ENCODE measurements at places on chromosomes 2 and 18.

GRCh38 chr2:218981390-218981880, 3.5 kb downstream of the FEV start:
- no peak for DNase-seq

DNA sequence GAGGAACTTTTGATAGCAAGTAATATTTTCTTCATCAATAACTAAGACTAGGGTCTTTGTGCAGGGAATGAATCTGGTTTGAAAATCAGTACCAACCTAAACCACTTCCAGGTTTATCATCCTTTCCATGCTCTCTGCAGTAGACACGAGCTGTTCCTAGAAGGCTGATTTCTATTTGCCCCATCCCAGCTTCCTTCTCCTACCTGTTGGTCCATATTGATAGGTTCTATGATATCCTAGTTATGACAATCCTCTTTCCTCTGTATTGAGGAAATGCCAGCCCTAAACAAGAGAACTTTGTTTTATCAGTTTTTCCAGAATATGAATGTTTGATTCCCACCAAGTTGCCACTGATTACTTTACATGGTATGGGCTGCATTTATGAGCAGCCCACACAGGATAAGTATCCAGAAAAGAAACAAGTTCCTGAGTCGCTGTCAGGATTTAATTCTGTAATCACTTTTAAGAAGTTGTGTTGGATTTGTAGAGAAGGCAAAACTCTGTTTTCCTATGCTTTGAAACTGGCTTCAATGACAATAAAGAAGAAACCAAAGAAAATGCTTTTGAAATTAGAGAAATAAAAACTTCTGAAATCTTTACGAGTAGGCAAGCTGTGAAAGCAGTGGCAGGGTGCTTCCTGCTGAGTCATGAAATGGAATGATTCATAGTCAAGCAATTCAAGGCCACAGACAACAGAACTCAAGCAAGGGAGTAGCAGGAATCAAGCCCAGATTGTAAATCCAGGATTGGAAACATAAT, 37.3 kb upstream of the TANK start:
- DNase-seq = no peak

DNA sequence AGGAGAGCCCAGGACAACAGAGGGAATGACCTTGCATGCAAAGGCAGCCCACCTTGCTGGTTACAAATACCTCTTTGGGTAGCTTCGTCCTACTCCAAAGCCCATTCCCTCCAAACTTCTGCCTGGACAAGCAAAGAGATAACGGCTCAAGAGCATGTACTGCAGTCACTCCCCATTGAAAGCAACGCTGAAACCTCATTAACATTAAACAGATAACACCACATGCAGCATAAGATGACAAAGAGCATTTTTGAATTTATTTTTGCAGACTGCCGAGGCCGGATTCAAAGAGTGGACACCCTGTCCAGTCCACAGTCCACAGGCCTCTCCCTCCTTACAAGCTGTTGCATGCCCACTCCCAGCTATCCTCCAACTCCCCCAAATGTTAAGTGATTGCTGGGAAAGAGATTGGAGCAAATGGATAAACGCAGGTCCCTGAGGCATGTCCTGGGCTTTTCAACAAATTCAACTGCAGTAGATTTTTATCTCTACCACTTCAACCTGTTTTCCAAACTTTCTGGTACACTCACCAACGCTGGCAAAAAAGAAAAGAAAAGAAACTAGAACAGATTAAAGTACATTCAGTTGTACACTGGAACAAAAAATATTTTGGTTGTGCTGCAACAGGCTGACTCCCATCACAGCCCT, 40.1 kb downstream of the MREG start:
- DNase-seq = no peak

DNA sequence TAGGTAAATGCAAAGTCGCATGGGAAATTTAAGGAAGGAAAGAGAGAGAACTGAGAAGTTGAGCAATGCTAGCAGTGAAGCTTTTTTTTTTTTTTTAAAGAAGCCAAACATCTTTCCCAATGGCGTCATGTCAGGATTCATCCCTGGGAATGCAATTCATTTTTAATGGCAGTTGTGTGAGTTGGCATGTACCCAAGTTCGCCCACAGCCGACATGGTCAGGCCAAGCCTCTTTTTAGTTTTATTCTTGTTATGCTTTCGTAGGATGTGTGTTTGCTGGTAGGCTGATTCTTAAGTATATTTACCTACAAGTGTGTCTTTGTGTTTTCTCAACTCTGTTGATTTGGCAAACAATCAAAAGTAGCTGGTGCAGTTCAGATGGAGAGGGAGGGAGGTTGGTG, 127.6 kb upstream of the ITGA6 start:
- DNase-seq = no peak

DNA sequence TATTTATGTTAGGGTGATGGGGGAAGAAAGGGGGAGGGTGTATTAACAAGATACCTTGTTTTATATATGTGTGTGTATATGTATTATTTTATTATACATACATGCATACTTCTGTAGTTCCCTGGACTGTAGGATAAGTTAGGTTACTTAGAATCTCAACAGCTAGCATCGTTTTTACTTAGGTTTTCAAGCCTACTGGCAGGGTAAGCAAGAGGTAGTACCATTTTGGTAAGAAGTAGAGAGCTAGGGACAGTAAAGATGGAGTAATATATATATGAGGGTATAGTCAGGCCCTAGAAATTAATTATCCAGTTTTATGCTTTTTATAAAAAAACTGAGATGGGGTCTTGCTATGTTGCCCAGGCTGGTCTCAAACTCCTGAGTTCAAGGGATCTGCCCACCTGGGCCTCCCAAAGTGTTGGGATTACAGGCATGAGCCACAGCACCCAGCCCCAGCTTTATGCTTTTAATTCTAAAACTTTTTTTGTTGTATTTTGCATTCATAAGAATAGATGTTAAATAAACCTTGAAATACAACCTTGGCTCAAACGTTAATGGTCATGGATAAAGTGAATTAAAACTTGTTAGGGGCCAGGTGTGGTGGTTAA, 13.2 kb downstream of the MSH6 start:
- no peak for DNase-seq

Measured in activated CD4-positive, CD25-positive, alpha-beta regulatory T cell (primary cell).